ENCODE measurements at places on chromosomes 13 and 19.

- DNase-seq = no peak
Measured at GRCh38 chr13:60026286-60026685, 137.4 kb downstream of the DIAPH3 start.

DNA sequence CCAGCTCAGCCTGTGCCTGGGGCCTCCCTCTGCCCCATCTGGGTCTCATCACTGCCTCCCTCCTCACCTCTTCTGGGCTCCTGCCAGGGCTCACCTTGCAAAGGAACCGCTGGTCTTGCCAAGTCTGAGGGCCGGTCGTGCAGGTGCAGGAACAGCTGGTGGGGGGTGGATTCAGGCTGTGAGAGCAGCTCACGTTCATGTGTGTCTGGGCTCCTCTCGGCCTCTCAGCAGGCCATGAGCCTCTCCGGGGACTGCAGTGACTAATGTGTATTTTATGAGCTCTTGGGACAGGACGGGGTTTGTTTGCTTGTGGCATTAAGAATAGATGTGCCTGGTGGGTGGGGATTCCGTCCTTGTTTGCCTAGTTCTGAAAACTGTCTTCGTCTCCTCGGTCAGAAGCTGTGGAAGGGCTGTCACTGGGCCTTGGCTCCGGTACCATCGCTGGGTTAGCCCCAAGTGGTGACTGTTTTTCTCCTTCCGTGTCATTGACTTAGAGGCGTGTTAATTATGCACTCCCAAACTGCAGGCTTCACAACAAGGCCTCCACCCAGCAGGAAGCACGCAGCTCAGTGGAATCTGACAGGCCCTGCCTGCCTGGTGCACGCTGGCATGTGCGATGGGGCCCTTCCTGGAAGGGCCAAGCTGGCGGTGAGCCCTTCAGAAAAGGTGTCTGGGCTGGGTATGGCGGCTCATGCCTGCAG is 77.6 kb downstream of the KDM4B start:
- no peak for DNase-seq

DNA sequence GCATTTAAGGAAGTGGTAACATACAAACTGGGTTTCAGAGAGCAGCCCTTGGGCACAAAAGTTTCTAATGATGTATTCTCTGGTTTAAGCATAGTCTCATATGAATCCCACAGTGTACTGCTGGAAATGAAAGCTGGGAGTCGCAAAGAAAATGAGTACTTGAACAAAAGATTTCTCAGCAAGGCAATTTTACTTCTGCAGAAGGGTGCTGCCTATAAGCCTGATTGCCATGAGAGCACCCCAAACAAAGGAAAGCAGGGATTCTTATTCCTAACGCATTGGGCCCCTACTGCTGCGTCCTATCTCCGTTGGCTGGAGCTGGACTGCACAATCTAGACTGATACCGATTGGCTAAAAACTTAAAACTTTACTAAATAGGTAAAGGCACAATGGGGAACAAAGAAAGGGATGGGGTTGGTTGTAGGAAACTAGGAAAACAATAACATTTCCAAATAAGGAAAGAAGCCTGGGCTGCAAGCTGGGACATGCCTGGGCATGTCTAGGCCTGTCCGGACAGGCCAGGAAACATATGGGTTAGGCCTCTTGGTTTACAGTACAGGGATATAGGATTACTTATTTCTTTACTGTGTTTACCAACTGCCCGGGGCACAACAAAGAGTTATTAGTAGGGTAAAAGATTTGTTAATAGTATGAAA is 27.4 kb upstream of the VN1R4 start:
- no peak for DNase-seq

DNA sequence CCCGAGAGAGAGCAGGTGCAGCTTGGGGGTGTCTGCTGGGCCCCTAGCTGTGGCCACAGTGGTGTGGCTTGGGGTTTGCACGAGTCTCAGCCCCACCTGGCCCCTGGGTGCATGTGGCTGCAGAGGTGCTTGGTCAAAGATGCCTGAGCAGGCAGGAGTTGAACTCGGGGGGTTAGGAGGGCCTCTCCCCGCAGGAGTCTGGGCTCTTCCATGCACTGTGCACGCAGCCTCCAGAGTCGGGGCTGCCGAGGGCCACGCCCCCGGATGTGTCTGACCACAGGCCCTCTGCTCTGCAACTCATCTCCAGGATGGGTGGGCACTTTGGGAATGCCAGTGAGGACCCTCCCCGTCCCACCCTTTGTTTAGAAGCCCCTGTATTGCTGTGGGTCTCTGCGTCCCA is 91.5 kb upstream of the MCF2L start:
- no peak for DNase-seq

- no peak for DNase-seq
Measured at GRCh38 chr13:44380404-44381165, 7.0 kb downstream of the SERP2 start.

DNA sequence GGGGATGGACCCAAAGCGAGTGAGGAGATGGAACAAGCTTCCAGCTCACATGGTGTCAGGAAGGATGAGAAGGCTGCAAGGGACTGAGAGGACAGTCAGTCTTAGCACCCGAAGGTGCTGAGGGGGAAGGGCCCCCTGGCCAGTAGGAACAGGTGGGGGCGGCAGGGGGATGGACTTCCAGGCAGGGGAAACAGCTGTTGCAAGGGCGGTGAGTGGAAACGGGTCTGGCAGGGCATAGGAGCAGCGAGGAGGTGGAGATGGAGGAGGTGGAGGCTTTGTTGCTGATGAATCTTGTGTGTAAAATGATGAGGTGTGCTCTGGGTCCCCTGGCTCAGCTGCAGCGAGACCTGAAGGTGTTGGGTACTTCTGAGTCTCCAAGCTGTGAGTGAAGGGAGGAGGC is 1.2 kb downstream of the MAP1S start:
- DNase-seq = no peak

DNA sequence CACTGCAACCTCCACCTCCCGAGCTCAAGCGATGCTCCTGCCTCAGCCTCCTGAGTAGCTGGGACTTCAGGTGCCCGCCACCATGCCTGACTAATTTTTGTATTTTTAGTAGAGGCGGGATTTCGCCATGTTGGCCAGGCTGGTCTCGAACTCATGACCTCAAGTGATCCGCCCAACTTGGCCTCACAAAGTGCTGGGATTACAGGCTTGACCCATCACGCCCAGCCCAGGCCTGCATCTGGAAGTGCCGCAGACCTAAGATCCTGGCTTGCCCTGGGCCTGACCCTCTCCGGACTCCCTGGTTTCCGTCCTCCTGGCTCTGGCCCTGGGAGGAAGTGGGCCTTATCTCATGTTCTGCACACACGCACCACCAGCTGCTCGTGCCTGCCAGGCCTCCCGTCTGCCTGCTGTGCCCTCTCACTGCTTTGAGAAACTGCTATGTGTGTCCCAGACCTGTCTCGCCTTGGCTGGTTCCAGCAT is 4.7 kb upstream of the PTGIR start:
- DNase-seq = no peak

DNA sequence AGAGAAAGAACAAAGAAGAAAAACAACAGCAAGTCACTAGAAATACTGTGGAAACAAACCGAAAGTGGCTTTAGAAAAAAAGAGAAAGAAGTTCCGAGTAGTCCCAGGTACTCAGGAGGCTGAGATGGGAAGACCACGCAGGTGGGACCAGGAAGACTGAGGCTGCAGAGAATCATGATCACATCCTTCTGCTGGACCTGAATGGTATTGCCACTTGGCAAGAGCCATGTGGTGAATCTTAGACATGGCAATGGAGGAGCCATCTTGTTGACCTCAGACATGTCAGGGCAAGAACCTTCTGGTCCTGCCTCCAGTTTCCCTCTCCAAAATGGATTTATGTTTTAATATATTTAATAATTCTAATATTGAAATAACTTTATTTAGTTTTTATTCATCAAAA is 37.4 kb upstream of the ZNF724 start:
- DNase-seq = no peak

- DNase-seq = no peak
Measured at GRCh38 chr13:76925115-76925514, 23.2 kb upstream of the ACOD1 start.

GRCh38 chr13:40070357-40070756 is 414.9 kb downstream of the COG6 start:
- DNase-seq = no peak

GRCh38 chr19:18280247-18281081 is 958 bp downstream of the JUND start:
- peak; percentile 19 for DNase-seq

DNA sequence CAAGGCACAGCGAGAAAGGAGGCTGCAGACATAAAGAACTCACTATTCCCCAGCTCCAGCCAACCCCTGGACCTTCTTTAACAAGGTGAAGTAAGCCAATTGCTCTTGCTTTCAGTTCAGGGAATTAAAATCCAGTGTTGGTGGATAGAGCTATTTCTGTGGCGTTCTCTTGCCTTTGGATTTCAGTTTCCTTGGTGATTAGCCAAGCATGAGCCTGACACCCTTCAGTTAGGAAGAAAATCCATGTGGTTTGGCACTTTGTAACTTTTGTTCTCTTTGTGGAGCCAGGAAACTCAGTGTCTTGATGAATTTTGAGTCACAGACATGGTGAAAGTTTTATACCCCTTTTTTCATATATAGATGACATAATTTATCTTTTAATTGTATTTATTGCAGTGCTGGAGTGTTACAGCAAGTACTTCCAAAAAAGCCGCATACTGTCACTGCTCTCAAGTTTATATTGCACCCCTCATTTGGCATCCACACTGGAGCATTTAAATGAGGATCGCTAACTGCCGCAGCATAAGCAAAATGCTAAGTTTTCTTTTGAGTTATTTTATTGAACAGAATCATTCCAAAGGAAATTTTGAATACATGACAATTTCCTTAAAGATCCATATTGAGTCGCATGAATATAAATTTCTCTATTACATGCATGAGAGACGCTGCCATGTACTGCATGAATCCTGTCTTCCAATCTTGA is 406.8 kb downstream of the MYO16 start:
- no peak for DNase-seq

GRCh38 chr13:28485996-28486543 is 8.9 kb downstream of the FLT1 start:
- no peak for DNase-seq

DNA sequence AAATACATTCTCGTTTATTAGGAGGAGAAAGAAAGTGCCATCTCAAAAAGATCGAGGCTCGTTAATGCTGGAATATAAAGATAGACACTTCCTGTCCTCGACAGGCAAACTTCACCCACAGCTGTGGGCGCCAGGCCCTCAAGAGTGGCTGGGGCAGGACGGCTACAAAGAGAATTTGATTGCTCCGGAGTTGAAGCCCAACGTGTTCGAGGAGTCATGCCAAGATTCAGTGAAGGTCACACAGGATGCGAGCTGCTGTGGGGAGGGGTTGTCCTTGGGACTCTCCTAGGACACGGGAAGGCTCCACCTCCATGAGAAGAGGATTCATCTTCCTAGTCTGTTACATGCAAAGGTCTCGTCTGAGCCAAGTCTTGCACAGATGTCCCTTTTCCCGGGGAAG is 16.3 kb upstream of the PTPRS start:
- no peak for DNase-seq

- no peak for DNase-seq
Measured at GRCh38 chr13:25732111-25732865, 319.5 kb downstream of the SHISA2 start.

DNA sequence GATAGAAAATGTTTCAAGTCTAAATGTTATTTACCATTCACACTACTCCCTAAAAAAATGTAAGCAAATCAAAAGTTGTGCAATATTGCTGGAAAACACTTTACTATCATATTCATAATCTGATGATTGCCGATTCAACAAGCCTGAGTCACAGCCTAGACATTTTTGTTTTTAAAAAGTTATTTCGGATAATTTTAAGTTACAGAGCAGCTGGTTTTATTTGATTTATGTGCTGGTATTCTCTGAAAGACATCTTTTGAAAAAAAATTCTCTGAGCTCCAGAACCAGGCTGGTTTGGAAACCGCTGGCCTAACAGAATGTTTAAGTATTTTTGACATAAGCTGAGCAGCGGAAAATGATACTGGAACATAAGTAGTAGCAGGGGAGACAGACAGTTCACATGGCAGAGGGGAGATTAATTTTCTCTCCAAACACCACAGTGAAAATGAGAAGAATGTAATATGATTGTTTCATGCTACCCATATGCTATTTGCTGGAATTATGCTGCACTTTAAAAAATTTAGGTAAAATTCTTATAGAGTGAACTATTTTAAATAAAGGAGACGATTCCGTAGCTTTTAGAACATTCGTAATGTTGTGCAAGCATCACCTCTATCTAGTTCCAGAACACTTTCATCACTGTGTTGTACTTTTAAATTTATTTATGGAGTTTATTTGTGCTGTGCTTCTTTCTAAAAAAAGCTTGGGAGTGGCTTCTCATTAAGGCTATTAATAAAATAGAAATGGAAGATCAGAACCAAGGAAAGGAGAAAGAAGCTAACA is 36.1 kb downstream of the TBC1D4 start:
- no peak for DNase-seq

GRCh38 chr13:72316716-72317115 is 410.7 kb downstream of the MZT1 start:
- DNase-seq = no peak

GRCh38 chr19:35207391-35207871 is 21.1 kb downstream of the FAM187B start:
- no peak for DNase-seq

DNA sequence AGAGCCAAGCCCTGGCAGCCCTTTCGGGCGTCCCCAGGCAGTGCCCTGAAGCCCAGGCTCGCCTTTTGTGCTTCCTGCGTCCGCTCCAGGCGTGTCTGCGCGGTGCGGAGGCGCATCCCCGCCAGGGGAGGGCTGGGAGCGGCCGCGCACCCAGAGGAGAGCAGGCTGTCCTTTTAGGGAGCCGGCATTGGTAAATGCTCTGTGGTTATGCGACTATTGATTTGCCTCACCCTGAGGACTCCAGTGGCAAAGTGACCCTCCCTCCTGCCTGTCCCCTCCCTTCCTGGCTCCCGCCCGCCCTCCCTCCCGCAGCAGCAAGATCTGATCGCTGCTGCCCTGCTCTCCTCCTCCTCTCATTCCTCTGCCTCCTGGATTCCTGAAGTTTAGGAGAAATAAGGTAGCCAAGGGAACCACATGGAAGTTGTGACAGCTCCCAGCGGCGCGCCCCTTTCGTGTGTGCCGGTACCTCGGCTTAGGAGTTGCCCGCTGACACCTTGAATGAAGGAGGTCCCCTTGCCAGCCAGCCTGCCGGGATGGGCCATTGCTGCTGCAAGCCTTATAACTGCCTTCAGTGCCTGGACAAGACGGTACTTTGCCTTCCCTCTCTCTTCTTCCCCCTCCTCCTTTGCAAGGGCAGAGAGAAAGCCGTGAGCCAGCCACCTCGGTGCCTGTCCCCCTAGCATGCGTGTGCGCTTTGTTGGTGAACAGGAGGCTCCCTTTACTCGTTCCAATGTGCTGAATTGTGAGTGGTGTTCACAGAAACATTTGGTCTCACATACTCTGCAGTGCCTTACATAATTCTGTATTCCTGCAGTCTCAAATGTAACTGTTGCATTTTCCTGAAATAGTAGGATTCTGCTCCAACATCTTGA is 166.9 kb downstream of the SLC7A1 start:
- no peak for DNase-seq

- DNase-seq = no peak
Measured at GRCh38 chr19:50000038-50000840, 24.9 kb downstream of the VRK3 start.

DNA sequence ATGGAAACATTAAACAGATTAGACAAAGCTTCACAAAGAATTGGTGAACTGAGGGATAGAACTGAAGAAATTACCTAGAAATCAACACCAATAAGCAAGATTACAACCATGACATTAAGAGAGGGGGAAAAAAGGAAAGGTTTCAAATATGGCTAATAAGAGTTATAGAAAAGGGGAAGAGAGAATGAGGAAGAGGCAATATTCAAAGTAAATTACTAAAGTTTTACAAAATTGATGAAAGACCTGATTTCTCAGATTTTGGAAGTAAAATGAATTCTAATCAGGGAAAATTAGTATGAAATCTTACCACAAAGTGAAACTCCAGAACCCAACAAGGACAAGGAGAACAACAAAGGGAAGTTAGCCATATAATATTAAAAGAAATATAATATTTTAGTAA is 187.4 kb downstream of the NBEA start:
- DNase-seq = no peak

GRCh38 chr13:99601535-99601934 is 100.3 kb downstream of the TM9SF2 start:
- no peak for DNase-seq
